ENCODE measurements at places on chromosomes 11 and 22. TPM values are rescaled to one million over a fixed set of nuclear protein-coding genes. Genes with fewer than 3 reads are reported as not detected.

Gene MUC5B
- total RNA-seq = not detected

Gene CEND1
- not detected for total RNA-seq

Gene OR51B4
- total RNA-seq = 0.49 TPM

Gene TENM4
- total RNA-seq = 1.8 TPM

- H3K27ac ChIP-seq = no peak overlapping the region
- peak; percentile 2 for DNase-seq
- H3K4me3 ChIP-seq = no peak overlapping the region
- H3K36me3 ChIP-seq = no peaks in the 10 kb centered on the region
Measured at GRCh38 chr11:2518111-2518982, 73.5 kb downstream of the KCNQ1 start.

- no peaks in the 10 kb centered on the region for H3K27me3 ChIP-seq
- DNase-seq = no peak
- H3K4me3 ChIP-seq = no peak overlapping the region
- H3K27ac ChIP-seq = no peak overlapping the region
- no peaks in the 10 kb centered on the region for H3K36me3 ChIP-seq
- peaks cover 3% of the 10 kb centered on the region for H3K4me1 ChIP-seq
Measured at GRCh38 chr11:9971894-9972293, 308.0 kb downstream of the SWAP70 start.

DNA sequence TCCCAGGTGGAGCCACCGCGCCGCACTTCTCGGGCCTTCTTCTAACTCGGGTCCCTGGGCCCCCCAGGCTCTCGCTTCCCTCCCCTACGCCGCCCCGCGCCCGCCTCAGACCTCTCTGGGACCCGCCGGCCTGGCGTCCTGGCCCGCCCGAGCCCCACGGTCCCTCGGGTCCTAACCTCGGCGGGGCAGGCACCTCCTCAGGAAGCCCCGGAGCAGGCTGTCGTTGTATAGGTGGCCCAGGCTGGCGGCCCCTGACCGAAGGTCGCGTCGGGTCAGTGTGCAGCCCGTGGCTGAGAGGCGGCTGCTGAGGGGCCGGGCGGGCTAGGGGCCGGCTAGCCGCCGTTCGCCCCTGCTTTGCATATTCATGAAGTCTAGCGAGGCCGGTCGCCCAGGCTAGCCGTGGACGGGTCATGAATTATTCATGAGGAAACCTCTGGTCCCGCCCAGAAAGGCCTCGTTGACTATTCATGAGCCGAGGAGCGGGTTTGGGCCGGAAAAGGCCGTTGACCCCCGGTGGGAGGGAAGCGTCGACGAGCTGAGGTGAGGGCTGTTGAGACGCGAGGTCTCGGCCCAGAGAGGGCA, at the start of gene HORMAD2:
TSS of gene HORMAD2 (plus strand) at position 513 of the 582 bp plus-strand sequence. CDS start 13,489 bp downstream, outside the sequence.
- H3K36me3 ChIP-seq = no peaks in the 10 kb centered on the region
- no peak within 1 kb of the TSS for H3K27ac ChIP-seq
- no peaks in the 10 kb centered on the region for H3K4me1 ChIP-seq
- no peak within 1 kb of the TSS for H3K4me3 ChIP-seq

DNA sequence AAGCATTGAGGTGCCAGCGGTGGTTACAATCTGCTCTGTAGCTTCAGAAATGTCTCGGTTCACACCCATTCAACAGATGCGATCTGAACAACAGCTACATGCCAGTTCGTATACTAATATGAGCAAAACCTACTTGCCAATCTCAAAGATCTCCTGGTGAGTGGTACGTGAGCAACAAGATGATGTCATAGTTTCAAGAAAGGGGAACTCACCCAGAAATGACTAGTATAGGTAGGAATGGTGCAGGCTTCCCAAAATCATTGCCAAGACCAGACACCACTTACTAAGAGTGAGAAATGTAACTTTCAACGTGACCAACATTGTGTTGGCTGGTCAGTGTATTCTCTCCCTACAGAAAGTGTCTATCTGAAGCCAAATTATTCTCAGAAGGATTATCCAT, 31.1 kb downstream of the OR6Q1 start:
- H3K4me3 ChIP-seq = no peak overlapping the region
- no peak overlapping the region for H3K27ac ChIP-seq
- no peaks in the 10 kb centered on the region for H3K36me3 ChIP-seq
- no peaks in the 10 kb centered on the region for H3K27me3 ChIP-seq
- no peak for DNase-seq

- no peaks in the 10 kb centered on the region for H3K36me3 ChIP-seq
- H3K27me3 ChIP-seq = no peaks in the 10 kb centered on the region
- no peaks in the 10 kb centered on the region for H3K4me1 ChIP-seq
- no peak overlapping the region for H3K4me3 ChIP-seq
- no peak for DNase-seq
Measured at GRCh38 chr11:79971255-79971654, 530.4 kb upstream of the TENM4 start.

GRCh38 chr11:38411149-38411548, 1813.1 kb upstream of the RAG2 start:
- H3K4me1 ChIP-seq = no peaks in the 10 kb centered on the region
- H3K36me3 ChIP-seq = no peaks in the 10 kb centered on the region
- H3K27me3 ChIP-seq = no peaks in the 10 kb centered on the region
- H3K4me3 ChIP-seq = no peak overlapping the region
- DNase-seq = no peak
- H3K27ac ChIP-seq = no peak overlapping the region

DNA sequence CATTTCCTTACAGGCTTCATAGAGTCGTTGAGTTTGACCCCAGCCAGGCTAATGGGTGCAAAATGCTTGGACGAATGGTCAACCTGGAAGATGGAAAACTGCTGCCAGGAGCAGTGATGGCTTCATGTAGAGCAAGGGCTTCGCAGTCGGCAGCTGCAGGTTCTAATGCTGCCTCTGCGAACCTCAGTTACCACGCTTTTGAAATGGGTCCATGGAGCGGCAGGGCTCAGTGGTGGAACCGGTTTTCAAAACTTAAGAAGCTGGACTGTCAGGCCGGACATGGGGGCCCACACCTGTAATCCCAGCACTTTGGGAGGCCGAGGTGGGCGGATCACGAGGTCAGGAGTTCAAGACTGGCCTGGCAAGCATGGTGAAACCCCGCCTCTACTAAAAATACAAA, 55.9 kb upstream of the PRR5 start:
- H3K36me3 ChIP-seq = no peaks in the 10 kb centered on the region
- H3K27me3 ChIP-seq = no peaks in the 10 kb centered on the region
- H3K27ac ChIP-seq = no peak overlapping the region

- no peak overlapping the region for H3K27ac ChIP-seq
- no peak overlapping the region for H3K4me3 ChIP-seq
- H3K27me3 ChIP-seq = peaks cover 11% of the 10 kb centered on the region
- peaks cover 16% of the 10 kb centered on the region for H3K36me3 ChIP-seq
- peaks cover 14% of the 10 kb centered on the region for H3K4me1 ChIP-seq
Measured at GRCh38 chr11:2687782-2688191, 12.0 kb downstream of the KCNQ1OT1 start.

GRCh38 chr11:86176165-86176884, 68.2 kb upstream of the EED start:
- peaks cover 10% of the 10 kb centered on the region for H3K4me1 ChIP-seq
- no peaks in the 10 kb centered on the region for H3K27me3 ChIP-seq
- H3K36me3 ChIP-seq = no peaks in the 10 kb centered on the region
- no peak for DNase-seq

DNA sequence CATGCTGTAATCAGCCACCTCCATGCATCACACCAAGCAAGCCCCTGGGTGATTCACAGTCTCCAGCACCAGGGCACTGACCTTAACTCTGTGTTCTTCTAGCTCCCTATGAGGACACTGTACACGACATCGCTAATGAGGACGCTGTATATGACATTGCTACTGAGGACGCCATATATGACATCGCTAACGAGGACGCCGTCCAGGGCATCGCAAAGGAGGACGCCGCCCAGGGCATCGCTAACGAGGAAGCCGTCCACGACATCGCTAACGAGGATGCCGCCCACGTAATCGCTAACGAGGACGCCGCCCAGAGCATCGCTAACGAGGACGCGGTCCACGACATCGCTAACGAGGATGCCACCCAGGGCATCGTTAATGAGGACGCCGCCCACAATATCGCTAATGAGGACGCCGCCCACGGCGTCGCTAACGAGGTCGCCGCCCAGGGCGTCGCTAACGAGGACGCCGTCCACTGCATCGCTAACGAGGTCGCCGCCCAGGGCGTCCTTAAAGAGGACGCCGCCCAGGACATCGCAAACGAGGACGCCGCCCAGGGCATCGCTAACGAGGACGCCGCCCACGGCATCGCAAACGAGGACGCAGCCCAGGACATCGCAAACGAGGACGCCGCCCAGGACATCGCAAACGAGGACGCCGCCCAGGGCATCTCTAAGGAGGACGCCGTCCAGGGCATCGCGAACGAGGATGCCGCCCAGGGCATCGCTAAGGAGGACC, 34.5 kb upstream of the DGCR6L start:
- peak overlapping the region; percentile 24 for H3K27ac ChIP-seq
- H3K27me3 ChIP-seq = peaks cover 4% of the 10 kb centered on the region
- H3K36me3 ChIP-seq = no peaks in the 10 kb centered on the region
- H3K4me1 ChIP-seq = no peaks in the 10 kb centered on the region
- no peak overlapping the region for H3K4me3 ChIP-seq

DNA sequence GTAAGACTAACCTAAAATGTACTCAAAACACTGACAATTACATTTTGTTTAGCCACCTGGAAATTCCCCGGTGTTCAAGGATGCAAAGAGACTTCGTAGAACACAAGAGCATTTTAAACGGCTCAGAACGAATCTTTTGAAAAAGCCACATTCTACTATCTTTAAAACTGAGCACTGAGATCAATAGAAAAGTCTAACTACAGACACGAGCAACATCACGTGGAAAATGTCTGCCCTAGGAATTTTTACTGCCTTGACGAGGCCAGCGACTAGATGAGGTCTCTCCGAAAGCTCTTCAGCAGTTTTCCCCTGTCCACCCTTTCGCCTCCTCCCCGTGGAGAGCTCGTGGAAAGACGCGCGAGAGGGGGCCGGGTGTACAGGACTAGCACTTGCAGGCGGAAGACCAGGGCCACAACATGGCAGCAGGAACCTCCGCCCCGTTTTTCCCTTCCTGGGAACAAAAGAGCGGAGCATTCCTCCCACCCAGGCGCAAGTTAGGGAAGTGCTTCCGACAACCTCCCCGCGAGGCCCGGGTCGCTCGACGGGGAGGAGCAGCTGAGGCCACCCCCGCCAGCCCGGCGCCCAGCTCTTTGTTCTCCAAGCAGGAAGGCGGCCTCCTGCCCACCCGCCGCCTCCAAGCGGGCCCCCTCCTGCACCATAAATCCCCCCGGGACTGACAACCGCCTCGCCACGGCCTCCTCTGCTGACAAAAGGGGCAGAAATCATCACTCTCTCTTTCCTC, 1.1 kb downstream of the EIF4G2 start:
- peak overlapping the region; percentile 94 for H3K27ac ChIP-seq
- H3K36me3 ChIP-seq = peaks cover 48% of the 10 kb centered on the region
- peak; percentile 60 for DNase-seq
- H3K4me3 ChIP-seq = peak overlapping the region; percentile 96

GRCh38 chr11:36265793-36266628, 23.2 kb downstream of the COMMD9 start:
- H3K27me3 ChIP-seq = peaks cover 6% of the 10 kb centered on the region
- DNase-seq = peak; percentile 73
- H3K4me1 ChIP-seq = no peaks in the 10 kb centered on the region
- H3K36me3 ChIP-seq = no peaks in the 10 kb centered on the region
- no peak overlapping the region for H3K4me3 ChIP-seq

Measured in endothelial cell (in vitro differentiated cells).